ENCODE measurements at places on chromosomes 6 and 20. TPM values are rescaled to one million over a fixed set of nuclear protein-coding genes. Genes with fewer than 3 reads are reported as not detected.

UBD gene
- not detected for total RNA-seq

PRSS35 gene
- 2.9 TPM for total RNA-seq

CYP24A1 gene
- total RNA-seq, result not detected

GRCh38 chr6:64090352-64090751 lies 454.8 kb downstream of the PHF3 start:
- no peaks in the 10 kb centered on the region for H3K27me3 ChIP-seq
- H3K4me3 ChIP-seq, result no peak overlapping the region
- no peak for DNase-seq

- no peaks in the 10 kb centered on the region for H3K27me3 ChIP-seq
- no peaks in the 10 kb centered on the region for H3K4me1 ChIP-seq
- no peaks in the 10 kb centered on the region for H3K36me3 ChIP-seq
- H3K27ac ChIP-seq, result no peak overlapping the region
- H3K4me3 ChIP-seq, result no peak overlapping the region
- DNase-seq, result no peak
Observed at GRCh38 chr6:44731485-44732095, 344.1 kb downstream of the CDC5L start.

All from H1 (cell line).